ENCODE measurements at places on chromosomes 2 and 18.
A peak's percentile ranks its signal among the peaks of the same experiment; 100 is the strongest.

DNA sequence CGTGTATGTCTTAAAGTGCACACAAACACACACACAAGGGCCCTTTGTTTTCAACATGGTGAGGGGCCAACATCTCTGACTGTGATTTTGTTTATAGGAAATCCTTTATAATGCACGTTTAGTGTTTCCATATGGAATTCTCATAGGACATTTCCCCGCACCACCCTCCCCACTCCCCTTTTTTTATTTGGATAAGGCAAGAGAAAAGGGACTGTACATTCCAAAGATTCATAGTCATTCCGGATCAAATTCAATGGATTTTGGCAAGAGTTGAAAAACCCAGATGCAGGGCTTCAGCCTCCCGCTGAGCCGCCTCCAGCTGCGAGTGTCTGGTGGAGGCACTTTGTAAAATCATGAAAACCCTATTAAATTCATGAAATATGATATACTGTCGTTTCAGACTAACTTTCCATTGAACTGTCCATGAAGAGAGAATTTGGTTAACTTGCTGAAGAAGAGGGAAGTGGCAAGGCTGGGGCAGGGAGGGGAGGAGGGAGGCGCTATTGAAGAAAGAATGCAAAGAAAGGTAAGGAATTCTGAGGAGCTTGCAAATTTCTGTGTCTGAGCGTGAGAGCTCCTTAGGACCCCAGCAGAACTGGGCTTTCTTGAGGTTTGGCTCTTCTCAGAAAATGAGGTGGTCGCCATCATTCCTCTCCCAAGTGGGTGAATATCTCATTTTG is 25.8 kb upstream of the SLC14A2 start:
- DNase-seq = no peak

- peak; percentile 22 for DNase-seq
Measured at GRCh38 chr2:88451811-88452564, 505 bp downstream of the FOXI3 start.

GRCh38 chr2:237704501-237705434 is 77.4 kb downstream of the LRRFIP1 start:
- no peak for DNase-seq

DNA sequence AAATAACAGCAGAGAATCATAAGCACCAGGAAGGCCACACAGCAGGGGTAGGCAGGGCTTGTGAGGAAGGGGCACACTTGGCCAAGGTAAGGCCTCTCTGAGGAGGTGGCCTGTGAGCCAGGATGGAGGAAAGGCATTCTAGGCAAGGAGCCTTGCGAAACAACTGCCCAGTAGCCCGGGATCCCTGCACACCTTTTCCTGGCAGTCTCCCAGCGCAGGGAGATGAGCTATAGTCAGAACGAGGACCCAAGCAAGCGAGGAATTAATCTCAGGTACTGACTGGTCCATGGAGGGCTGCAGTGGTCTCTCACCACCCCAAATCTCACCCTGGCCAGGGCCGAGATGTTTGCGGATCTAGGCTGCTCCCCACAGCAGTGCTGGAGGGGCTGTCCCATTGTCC is 64.9 kb upstream of the STPG4 start:
- no peak for DNase-seq
